ENCODE measurements at places on chromosomes 13 and 19.
A peak's percentile ranks its signal among the peaks of the same experiment; 100 is the strongest.

DNA sequence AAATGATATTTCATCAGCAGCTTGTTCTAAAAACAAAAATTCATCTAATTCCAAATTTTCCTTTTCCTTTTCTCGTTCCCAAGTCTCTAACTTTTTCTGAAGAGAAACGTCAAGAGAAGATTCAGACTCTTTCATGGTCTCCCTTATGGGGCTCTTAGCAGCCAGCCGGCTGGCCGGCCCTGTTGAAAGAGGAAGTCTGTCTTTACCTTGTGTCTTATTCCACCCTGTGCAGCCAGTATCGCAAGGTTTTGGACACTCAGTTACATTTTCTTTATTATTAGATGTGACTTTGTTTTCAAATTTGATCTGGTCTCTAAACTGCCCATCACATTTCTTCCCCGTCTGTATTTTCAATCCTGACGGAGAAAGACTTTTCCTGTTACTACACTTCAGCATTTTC lies 142.3 kb downstream of the RNF17 start:
- no peak for DNase-seq

GRCh38 chr13:28794396-28794795 lies 25.7 kb upstream of the MTUS2 start:
- no peak for DNase-seq

DNA sequence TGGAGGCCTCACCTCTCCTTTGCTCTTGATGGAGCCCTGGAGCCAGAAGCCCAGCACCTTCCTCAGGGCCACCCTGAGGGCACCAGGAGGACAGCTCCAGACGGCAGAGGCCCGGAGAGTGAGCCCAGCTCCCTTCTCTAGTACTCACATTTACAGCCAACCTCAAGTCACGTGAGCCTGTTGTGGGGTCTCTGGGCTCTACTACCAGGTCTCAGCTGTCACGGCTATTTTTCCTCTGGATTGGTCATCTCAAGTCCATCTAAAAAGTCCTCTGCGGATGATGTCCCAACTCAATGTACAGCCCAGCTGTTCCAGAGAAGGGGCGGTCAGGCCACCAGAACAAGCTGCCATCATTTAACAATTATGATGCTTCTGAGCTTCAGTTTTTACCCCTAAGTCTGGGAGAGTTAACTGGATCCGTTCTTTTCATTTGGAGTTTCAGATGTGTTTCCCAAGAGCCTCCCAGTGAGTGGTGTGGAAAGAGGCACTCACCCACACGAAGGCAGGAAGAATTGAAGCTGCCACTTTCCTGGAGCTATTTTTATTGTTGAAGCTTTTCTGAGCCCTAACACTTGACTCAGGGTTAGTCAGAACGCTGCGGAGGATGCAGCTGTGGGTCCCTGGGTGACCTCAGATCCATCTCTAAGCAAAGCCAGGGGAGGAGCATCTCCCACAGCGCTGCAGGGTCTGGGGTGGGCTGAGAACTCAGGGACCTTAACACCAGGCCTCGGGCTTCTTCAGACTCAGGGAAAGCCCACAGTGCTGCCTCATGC lies 143.5 kb upstream of the UBL3 start:
- no peak for DNase-seq

- DNase-seq, result no peak
Observed at GRCh38 chr13:50171590-50172282, 156.5 kb downstream of the KCNRG start.

DNA sequence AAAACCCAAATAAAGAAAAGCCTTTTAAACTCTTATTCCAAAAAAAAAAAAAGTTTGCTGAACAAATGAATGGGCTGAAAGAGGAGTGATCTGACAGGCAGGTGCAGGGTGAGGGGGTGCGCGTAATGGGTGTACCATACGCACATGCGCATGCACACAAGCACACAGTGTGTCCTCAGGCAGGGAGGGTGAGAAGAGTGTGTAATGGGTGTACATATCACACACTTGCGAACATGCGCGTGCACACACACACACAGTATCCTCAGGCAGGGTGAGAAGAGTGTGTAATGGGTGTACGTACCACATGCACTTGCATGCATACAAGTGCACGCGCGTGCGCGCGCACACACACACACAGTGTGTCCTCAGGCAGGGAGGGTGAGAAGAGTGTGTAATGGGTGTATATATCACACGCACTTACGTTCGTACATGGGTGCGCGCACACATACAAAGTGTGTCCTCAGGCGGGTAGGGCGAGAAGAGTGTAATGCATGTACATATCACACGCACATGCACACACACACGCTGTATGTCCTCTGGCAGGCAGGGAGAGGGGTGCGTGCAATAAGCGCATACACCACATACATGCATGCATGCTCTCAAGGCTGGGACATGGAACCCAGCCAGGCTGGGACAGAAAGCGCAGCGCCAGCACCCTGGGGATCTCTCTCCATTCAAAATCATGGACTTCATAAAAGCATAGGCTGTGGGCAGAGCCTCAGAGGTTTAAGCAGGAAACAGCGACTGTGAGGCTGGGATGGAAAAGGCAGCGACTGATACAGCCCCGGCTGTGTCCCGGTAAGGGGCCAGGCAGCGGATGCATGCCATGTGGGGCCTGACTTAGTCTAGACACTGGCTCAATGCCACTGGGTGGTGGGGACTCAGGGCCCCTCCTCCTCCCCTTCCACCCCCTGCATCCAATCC lies 70.4 kb downstream of the CEBPG start:
- no peak for DNase-seq

DNA sequence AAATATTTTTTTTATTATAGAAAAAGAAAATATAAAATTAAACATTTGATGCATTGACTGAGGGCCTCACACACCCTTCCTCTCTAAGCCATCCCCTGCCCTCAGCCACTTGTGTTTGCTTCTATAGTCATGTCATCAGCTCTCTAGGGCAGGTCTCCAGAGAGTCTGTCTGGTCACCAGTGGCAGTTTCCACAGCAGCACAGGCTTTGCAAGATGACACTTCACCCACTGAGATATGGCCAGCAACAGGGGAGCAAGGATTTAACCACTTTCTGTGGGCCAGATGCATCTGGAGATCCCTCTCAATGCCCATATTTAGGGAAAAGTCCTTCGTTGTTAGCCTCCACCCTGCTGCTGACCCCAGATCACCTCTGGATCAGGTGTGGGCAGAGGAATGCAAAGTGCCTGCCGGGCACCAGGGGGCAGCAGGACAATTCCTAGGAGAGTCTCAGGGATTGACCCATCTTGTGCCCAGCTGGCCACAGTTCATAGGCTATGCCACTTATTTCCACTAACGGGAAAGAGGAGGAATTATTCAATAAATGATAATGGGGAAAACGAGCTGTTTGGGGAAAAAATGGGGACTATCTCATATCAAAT lies 4.8 kb downstream of the ABCC4 start:
- peak; percentile 5 for DNase-seq

DNA sequence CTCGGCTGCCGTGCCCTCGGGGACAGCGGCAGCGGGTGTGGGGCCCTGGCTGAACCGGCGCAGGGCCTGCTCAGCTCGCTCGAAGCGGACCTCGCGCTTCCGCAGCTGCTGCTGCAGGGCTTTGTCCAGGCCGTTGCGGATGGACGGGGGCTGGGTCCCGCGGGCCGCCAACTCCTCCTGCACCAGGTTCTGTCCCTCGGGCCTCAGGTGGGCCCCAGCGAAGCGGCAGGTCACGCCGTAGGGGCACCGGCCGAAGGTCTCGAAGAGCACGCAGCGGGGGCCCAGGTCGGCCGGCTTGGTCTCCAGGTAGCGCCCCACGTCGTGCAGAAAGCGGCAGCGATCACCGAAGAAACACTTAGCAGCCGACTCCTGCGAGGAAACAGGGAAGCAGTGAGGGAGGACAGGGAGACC lies 1.6 kb downstream of the DUS3L start:
- no peak for DNase-seq

DNA sequence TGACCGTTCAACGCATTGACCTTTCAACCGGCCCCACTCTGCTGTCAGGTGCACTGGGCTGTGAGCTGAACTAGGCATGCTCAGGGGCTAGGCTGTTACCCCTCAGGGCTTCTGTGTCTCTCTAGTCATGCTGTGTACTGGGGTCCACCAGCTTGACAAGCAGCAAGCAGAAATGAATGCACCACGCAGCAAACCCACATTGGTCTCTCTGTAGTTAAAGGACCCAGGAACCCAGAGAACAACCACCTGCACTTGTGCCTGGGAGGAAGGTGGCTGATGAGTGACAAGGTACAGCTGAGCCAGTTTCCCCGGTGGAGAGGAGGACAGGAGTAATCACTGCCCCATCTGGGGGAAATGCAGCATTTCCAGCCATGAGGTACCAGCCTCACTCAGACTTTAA lies 159.9 kb downstream of the USP12 start:
- no peak for DNase-seq

GRCh38 chr13:28041501-28041900 lies 53.0 kb upstream of the URAD start:
- no peak for DNase-seq

- no peak for DNase-seq
Observed at GRCh38 chr19:11377237-11377636, 2.8 kb downstream of the SWSAP1 start.

DNA sequence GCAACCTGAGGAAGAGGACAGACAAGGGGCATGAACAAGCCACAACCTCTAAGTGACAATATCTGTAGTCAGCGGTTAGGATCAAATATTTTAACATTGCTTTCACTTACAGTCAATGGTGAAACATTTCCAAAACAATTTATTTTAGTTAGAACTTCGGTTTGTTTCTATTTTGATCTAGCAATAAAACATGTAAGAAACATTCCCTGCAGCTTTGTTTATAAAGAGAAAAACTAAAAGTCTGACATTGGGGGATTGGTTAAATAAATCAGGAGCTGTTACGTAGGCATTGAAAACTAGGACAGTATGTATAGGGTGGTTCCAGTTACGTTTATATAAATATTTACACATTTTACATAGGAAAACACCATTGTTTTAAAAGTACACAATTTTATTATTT lies 3.4 kb downstream of the URI1 start:
- DNase-seq, result no peak

- no peak for DNase-seq
Observed at GRCh38 chr19:16161840-16162239, 11.5 kb downstream of the CIB3 start.

- DNase-seq, result no peak
Observed at GRCh38 chr19:28632371-28633080, 580.4 kb downstream of the UQCRFS1 start.

DNA sequence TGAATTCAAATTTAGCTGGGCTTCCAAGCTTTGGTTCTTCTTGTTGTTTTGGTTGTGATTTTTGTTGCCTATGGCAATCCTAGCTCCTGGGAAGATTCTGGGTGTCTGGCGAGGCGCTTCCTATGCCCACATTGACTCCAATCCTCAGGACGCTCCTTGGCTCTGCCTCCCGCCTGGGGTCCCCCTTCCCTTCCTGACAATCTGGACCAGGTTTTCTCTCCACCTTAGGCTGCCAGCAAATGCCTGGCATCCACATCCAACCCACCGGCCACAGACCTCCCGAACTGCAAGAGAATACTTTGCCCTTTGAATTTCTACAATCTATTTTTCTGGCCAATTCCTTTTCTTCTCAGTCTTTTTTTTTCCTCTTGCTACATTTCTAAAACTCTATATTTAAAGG lies 186.9 kb upstream of the UBL3 start:
- no peak for DNase-seq

DNA sequence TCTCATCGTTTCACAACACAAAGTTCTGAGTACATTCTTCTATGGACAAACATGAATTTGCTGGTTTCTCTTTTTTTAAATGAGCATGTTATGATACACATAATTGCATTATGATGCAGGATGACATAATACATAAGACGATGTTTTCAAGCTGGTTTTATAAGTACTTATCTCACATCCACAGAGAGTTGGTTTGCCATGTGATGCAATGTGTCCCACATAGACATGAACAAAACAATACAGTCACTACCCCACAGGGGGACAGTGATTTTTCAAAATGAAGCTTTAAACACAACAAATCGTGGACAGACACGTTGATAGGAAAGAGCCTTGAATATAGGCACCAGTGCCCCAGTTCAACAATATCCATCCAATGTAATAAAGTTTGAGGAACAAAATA lies 447.1 kb downstream of the KLF12 start:
- DNase-seq, result no peak

DNA sequence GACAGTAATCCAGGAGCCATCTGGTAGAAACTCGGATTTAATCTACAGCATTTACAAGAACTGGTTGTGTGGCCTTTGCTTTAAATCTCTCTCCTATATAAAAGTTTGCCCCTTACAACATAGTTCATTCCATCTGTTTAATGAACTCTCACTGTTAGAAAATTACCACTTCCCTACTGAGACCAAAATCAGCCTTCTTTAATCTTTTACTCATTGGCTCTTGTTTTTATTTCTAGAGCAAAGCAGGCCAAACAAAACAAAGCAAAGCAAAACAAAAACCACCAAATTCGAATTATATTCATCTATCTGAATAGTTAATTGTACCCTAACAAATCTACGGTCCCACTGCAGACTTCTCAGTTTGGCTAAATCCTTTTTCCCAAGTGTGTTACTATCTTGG lies 127.0 kb downstream of the UGGT2 start:
- no peak for DNase-seq

GRCh38 chr13:46178143-46178542 lies 3.8 kb downstream of the LCP1 start:
- no peak for DNase-seq

DNA sequence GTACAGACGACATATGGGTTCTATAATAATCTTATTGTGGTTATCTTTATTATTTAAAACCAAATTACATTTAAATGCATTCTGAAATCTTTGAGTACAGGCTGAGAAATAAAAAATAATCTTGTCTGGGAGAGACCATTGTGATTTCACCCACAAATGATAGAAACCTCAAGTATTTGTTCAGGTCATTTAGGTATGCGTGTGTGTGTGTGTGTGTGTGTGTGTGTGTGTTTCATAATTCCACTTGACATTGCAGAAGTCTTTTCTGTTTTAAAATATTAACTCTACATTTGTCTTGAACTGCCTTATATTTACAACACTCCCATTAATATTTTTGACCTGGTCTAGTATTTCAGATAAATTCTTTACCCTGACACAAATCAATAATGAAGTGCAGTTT lies 126.9 kb downstream of the SPRY2 start:
- no peak for DNase-seq

DNA sequence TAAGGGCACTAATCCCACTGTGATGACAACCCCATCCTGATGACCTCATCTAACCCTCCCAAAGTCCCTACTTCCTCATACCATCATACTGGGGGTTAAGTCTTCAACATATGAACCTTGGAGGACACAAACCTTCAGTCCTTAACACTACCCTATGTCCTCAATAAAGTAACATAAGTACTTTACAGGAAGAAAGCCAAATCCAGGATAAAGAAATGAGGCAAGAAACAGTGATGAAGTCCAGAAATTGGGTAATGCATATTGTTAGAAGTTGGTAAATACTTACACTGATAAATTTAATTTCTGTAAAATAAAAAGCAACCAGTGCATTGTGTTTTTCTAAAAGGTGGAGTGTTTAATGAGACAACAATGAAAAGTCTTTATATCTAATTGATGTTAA lies 284.8 kb upstream of the SOX21 start:
- DNase-seq, result no peak

- DNase-seq, result no peak
Observed at GRCh38 chr13:34044660-34045080, 226.7 kb downstream of the RFC3 start.

DNA sequence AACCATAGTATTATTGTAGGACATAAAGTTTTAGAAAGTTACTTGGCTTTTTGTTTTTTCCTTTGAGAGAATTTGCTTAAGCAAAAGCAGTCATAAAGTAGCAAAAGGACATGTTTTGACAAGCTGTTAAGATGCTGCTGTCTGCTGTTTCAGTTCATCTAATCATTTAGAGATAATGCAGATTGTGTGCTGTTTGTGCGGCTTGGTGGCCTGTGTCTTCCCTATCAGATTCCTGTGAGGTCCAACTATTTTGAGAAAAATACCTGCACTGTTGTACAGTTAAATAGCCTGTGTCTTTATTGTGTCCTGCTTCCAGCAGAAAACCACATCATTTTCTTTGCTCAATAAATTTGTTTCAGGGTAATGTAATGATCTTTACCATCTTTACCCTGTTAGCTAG lies 20.0 kb downstream of the UCHL3 start:
- DNase-seq, result no peak
